CD4-positive, alpha-beta memory T cell (primary cell): ENCODE measurements at places on chromosomes 2 and 18.

- no peak for DNase-seq
Observed at GRCh38 chr18:23415515-23415914, 37.6 kb upstream of the RIOK3 start.

DNA sequence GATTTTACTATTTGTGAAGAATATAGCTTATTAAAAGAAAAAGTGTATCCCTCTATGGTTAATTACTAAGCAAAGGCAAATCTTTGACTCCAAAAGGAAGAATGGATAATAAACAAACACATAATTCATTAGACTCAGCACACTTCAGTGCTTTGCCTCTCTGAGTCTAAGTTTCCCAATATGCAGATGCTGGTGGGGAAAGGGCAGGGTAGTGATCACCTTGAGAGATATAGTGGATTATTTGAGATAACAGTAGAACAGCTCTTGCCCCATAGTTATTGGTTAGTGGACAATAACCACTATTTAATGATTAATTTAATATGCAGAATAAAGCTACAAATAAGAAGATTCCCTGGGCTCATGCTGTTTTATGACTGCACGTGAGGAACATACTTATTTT is 98.2 kb upstream of the SLC8A1 start:
- DNase-seq: no peak

DNA sequence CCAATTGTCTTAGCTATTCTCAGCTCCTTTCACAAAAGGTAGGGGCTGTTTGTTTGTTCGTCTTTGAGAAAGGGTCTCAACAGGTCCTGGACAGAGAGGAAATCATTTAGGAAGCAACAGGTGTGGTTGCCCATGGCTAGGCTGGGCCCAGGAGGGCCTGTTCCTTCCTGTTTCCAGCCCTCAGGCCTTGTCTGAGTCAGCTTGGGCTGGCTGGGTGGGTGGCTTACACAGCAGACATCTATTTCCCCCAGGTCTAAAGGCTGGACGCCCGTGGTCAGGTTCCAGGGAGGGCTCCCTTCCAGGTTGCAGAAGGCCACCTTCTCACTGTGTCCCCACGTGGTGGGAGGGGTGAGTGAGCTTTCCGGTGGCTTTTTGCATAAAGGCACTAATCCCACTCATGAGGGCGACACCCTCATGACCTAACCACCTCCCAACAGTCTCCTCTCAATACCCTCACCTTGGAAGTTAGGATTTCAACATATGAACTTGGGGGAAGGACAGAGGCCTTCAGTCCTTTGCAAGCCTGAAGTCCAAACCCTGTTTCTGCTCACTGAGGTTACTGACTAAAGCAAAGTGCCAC is 45.5 kb downstream of the ARHGEF4 start:
- no peak for DNase-seq

- no peak for DNase-seq
Observed at GRCh38 chr2:47203995-47204394, 48.9 kb upstream of the STPG4 start.

DNA sequence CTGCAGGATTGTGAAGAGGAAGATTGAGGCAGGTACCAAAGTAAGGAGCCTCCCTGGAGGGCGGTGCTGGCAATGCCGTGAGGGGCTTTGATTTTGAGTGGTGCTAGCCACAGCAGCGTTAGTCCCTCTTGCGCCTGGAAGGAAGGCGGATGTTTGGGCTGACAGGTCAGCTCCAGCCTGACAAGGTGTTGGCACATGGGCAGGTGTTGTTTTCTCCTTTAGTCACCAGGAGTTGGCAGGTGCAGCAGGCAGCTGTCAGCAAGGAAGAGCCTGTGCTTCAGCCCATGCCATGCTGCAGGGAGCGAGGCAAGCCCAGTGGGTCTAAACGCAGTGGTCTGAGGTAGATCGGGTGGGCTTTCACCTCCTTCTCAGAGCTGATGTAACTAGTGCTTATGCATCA is 8.5 kb downstream of the SEC11C start:
- no peak for DNase-seq

DNA sequence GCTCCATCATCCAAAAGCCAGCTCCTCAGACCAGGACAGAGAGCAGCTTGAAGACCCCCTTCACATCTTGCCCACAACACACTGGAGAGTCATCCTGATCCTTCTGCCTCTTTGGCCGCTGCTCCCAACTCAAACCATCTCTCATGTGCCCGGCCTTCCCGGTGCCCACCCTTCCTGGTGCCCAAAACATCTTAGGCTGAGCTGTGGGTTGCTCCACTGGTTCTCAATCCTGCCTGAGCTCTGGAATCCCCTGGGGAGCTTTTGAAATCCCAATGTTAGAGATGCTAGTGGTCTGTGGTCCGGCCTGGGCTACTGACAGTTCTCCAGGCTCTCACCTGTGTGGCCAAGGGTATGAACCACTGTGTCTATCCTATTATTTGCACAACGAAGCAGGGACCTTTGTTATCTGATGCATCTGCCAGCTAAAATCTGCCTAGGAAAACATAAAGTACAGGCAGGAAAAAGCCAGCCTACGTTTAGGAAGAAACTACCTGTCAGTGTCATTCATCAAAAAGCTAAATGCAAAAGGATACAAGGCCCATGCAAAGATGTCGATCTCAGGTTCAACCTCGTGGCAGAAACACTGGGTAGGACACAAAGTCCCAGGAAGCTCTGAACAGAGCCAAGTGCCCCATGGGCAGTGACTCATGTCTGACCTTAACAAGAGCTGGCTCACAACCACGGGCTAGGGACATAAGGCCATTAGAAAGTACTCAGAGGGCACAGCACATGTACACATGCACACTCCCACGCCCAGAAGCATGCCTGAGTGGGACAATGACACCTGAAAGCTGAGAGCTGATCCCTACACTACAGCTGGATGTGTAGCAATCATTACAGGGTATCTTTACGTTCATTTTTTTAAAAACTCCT is 30.8 kb downstream of the TBC1D8 start:
- no peak for DNase-seq

DNA sequence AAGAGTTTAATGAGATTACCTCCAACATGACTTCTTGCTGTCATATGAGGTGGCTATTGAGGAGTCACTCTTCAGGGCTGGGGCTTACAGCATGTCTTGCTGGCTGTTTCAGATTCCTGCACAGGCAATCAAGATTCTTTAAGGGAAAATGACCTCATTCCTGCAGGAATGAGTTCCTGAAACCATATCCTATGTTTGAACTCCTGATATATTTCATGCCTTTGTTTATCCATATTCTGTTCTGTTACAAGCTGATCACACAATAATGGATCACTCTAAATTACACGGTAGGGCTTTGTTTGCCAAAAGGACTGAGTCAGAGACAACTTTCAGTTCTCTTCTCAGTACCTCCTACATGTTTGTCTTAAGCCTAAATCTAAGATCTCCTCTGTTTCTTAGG is 879.8 kb upstream of the PIK3C3 start:
- DNase-seq: no peak

- DNase-seq: no peak
Observed at GRCh38 chr2:179938026-179938425, 69.1 kb downstream of the CWC22 start.

DNA sequence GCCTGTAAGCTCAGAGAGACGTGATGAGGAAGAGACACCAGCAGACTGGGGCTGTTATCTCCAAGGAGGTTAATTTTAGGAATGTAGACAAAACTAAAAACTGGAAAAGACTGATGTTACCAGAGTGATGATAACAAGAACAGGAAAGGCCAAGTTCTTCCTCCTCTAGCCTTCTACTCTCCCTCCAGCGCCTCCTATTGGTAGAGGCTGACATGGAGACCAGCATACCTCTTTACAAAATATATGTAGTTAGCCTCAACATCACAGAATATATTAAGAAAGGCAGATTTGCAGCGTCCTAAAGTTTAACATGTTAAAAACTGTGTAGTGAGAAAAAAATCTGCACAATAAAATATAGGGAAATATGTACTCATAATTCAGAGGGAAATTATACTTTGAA is 66.0 kb downstream of the TCF4 start:
- DNase-seq: no peak

GRCh38 chr2:73075477-73076373 is 4.2 kb upstream of the SFXN5 start:
- no peak for DNase-seq

DNA sequence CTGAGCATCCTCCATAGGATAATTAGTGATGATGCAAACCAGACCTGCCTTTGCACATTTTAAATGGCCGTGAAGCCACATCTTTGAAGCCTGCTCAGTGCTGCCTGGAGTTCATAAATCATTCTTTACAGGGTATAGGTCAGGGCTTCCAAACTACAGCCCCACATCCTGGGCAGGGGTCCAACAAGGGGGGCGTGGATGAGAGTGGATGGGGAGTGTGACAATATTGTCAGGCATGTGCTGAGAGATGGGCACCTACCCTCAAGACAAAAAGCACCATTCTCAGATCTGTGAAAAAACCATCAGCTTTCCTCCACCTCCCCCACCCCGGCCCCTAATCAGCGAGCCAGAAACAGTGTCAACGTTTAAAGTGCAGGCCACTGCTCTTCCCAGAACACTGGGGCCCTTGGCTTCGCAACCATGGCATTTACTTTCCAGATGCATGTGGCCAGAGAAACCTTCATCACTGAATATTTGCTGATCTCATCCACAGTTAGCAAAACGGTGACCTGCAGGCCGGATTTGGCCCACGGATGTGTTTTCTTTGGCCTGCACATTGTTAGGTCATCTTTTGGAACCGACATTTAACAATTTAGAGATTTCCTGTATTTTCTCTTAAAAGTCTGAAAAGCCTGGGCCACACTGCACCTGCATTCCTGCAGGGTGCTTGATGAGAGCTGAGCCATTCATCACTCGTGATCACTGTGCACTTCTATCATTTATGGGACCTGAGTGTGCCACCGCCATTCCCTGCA is 130.7 kb downstream of the ANKRD44 start:
- no peak for DNase-seq

DNA sequence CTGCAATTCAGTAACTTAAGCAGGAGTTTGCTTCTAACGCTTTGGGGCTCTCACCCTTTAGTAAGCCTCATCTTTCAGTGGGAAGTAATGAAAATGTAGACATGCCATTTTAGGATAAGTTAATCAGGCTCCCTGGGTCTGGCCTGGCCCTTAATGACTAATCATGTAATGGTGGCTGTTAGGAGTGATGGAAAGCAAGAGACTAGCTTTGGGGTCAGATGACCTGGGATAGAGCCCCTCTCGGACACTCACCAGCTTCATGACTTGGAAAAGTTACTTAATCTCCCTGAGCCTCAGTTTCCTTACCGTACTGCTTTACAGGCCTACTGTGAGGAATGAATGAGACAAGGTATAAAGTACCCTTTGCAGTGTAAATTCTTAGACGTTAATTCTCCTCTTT is 194.4 kb downstream of the LPIN1 start:
- DNase-seq: no peak

DNA sequence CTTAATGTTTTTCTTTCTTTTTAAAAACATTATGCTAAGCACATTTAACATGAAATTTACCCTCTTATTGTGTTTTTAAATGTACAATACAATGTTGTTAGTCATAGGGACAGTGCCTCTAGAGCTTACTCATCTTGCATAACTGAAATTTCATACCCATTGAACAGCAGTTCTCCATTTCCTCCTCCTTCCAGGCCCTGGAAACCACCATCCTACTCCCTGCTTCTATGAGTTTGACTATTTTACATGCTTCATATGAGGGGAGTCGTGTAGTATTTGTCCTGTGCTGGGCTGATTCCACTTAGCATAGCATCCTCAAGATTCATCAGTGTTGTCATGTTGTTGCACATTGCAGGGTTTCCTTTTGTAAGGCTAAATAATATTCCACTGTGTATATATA is 92.6 kb downstream of the SPATS2L start:
- no peak for DNase-seq

GRCh38 chr2:163155279-163155883 is 316.8 kb upstream of the KCNH7 start:
- no peak for DNase-seq

GRCh38 chr18:67553437-67553836 is 36.9 kb upstream of the DSEL start:
- DNase-seq: no peak

- DNase-seq: no peak
Observed at GRCh38 chr2:216537366-216537765, 38.7 kb downstream of the RPL37A start.

GRCh38 chr2:86623043-86623493 is 597 bp downstream of the RNF103 start:
- DNase-seq: peak; percentile 34

DNA sequence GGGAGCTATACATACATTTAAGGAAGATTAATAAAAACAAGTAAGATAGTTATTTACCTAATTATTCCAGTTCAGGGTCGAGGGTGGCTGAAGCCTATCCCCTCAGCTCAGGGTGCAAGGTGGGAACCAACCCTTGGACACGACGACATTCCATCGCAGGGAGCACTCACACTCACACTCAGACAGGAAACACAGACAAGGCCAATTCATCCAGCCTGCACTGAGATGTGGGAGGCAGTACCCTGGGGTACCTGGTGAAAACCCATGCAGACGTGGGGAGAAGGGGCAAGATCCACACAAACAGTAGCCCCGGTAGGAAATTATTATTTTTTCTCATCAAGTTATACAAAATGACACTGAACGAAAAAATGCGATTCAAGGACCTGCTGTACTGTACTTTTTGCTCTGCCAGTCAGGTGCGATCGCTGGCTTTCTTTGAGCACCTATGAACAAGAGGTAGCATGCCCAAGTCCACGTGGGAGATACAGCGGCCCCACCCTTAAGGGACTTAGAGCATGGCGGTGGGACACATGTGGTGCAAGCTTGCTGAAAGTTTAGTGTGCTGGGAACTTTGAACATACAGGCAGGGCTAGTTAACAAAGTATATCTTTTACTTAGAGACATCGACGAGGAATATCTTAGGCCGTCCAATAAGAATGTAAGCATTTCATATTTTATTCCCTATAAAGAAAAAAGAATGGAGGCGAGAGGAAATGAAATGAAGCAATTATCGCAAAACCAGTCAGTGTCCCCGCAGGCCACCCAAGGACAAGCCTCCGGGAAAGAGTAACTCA is 624 bp downstream of the METTL8 start:
- DNase-seq: peak; percentile 25

GRCh38 chr18:54777118-54777791 is 51.0 kb upstream of the RAB27B start:
- no peak for DNase-seq

- no peak for DNase-seq
Observed at GRCh38 chr2:148819019-148819585, 55.9 kb upstream of the KIF5C start.

- no peak for DNase-seq
Observed at GRCh38 chr2:20484034-20484617, 37.3 kb downstream of the RHOB start.

DNA sequence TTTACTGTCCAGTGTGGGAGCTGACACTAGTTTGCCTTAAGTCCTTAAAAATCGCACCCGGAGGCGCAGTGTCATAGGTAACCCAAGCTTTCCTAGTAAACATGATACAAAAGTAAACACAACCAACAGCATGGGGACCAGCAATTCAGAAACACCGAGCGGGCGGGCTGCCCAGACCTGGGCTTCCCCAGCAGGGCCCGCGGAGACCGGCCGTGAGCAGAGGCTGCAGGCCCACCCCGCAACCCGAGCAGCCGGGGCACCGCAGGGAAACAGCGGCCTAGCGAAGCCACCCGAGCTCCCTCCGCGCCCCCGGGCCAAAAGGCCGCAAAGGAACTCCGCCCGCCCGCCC is 296 bp downstream of the TTC21B start:
- no peak for DNase-seq

GRCh38 chr2:241465543-241465942 is 42.8 kb downstream of the STK25 start:
- DNase-seq: no peak
